Activated T-helper 2 cell treated with anti-CD3 and anti-CD28 coated beads, Interferon-gamma antibody, Interleukin-2, Interleukin-4, amounts not matched to agents 10 μg/mL and 5 μg/mL and 100 μg/mL, durations not matched to agents 14 hours and 24 hours and 36 hours (primary cell): ENCODE measurements at places on chromosomes 13 and 19.

DNA sequence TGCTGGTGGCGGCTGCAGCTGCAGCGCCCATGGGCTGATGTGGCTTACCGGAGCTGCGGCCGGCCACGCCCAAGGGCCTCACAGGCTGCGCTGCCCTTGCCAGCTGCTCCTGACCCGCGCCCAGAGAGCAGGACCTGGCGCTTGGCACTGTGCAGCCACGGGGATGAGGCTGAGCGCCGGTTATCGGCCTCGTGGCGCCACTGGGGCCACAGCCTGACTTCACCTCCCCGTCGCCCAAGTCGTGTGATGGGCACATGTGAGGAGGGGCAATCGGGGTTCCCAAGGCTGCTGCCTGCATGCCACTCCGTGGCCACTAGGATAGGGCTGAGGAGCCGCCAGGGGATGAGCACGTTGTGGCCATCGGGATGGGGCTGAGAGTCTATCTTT is 77.2 kb upstream of the PABPC3 start:
- H3K27me3 ChIP-seq, result peaks cover 30% of the 10 kb centered on the region
- H3K27ac ChIP-seq, result no peak overlapping the region
- peak overlapping the region; percentile 55 for H3K4me3 ChIP-seq
- DNase-seq, result peak; percentile 18

DNA sequence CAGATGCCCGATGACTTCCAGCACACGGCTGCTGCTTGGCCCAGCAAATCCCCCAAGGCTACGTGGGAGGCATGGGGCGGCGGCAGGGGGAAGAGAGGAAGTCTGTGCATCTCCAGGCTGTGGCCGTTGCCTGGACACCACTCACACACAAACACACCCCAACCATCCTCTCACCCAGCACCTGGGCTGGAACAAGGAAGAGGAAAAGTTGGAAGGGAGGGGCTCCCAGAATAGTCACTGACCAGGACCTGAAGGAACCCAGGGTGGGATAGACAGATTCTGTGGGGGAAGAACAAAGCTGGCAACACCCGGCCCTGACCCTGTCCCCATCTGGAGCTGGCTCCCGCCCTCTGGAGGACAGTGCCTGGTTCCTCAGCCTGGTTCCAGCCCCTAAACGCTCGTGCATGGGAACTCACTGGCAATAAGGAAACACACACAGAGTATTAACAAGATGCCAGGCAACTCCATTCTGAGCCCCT is 11.2 kb downstream of the PPP6R1 start:
- no peak overlapping the region for H3K4me3 ChIP-seq
- no peaks in the 10 kb centered on the region for H3K27me3 ChIP-seq
- H3K36me3 ChIP-seq, result peaks cover 42% of the 10 kb centered on the region
- no peak overlapping the region for H3K27ac ChIP-seq
- no peak for DNase-seq
- H3K4me1 ChIP-seq, result peaks cover 17% of the 10 kb centered on the region

GRCh38 chr19:14817052-14817451 is 17.9 kb downstream of the OR7A5 start:
- no peaks in the 10 kb centered on the region for H3K36me3 ChIP-seq
- no peaks in the 10 kb centered on the region for H3K4me1 ChIP-seq
- no peak for DNase-seq
- no peak overlapping the region for H3K27ac ChIP-seq
- H3K4me3 ChIP-seq, result no peak overlapping the region

- no peaks in the 10 kb centered on the region for H3K36me3 ChIP-seq
- no peak for DNase-seq
- no peak overlapping the region for H3K27ac ChIP-seq
- H3K4me3 ChIP-seq, result no peak overlapping the region
- H3K4me1 ChIP-seq, result peaks cover under 1% of the 10 kb centered on the region
Observed at GRCh38 chr19:44883922-44884321, 7.1 kb upstream of the TOMM40 start.

DNA sequence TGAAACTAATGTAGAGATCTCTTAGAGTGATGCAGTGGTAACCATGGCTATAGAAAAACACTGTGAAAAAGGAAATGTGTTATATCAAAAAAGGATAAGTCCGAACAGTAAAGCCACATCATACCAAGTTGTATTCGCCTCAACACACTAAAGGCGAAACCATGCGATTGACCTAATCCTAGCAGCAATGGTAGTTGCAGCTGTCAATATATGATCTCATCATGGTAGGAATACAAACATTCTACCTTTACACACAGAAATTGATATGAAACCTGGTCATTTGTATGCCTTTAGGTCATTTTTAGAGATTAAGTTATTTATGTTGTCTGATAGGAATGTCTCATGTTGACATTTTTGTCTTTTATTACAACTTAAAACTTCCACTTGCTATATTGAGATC is 271.9 kb downstream of the SLITRK6 start:
- no peaks in the 10 kb centered on the region for H3K27me3 ChIP-seq
- no peak overlapping the region for H3K27ac ChIP-seq
- H3K4me3 ChIP-seq, result no peak overlapping the region
- DNase-seq, result no peak
- H3K4me1 ChIP-seq, result no peaks in the 10 kb centered on the region

DNA sequence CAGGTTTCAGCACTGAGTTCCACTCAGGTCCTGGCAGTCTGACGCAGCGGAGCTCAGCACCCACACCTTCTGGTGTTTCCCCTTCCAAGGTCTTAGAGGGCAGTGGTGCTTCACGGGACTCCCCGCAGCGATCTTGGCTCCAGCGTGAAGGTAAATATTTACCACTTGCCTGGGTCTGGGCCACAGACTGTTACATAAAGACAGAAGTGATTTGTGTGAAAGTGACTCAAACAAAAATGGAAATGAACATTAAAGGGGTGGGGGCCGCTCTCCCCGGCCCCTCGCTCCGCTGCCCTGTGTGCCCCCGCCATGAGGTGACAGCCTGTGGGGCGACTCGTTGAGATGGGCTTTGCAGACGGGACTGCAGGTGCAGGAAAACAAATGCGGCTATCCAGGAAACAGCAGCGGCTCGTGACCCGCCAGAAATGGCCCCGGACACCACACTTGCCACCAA is 55.0 kb downstream of the GGACT start:
- H3K27ac ChIP-seq, result no peak overlapping the region
- no peaks in the 10 kb centered on the region for H3K36me3 ChIP-seq
- H3K4me1 ChIP-seq, result peaks cover 8% of the 10 kb centered on the region
- H3K4me3 ChIP-seq, result no peak overlapping the region

- DNase-seq, result no peak
- H3K4me1 ChIP-seq, result no peaks in the 10 kb centered on the region
- no peak overlapping the region for H3K4me3 ChIP-seq
- H3K27ac ChIP-seq, result no peak overlapping the region
- no peaks in the 10 kb centered on the region for H3K27me3 ChIP-seq
Observed at GRCh38 chr19:5997371-5997770, 19.4 kb upstream of the RANBP3 start.

DNA sequence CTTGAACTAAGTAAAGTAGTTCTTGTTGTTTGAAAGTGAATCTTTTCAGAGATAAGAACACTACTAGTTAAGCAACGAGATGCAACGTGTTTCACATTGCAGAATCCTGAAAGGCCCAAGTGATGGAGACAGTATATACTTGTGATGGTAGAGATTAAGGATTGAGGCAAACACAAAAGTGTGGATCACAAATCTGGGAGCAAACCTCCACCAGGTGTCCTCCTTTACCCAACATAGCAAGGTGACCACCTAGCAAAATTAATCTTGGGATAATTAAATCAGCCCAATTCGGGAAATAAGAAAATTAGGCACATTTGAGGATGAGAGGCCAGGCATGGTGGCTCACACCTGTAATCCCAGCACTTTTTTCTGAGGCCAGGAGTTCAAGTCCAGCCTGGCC is 563.9 kb downstream of the DACH1 start:
- no peak overlapping the region for H3K4me3 ChIP-seq
- H3K36me3 ChIP-seq, result no peaks in the 10 kb centered on the region
- H3K4me1 ChIP-seq, result no peaks in the 10 kb centered on the region

DNA sequence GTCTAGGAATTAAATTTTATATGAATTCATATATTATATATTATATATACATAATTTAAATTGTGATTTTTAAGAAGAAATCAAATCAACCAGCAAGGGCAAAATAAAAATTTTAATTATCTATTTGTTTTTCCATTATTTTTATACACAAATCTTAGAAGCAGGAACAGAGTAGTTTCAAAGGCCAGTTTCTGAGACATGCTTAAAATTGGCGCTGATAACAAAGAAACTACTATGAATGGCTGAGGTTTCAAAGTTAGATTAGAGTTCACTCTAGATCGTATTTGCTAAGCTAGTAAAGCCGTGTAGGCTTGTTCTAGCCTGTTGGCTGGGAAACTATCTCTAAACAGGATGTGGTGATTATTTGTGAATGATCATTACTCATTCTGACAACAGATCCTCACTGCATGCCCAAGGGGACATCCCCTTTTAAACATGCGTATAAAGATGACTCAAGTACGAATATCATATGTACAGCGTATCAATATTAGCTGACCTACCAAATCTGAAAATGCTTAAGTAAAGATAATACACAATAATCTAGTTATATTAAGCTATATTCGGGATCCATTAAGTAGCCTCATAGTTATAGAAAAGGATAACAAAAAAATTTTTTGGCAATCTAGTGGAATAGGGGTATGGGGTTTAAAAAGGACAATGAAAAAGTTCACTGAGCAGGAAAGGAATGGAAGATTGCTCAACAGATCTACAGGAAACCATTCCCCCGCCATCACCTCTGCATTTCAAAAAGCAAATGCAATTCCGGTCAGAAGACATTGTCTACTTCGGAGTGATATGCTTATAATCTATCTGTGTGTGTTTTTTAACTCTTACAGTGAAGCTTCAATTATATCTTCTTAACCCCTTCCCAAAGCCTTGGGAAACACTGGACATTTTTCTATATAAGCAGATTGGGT is 150.1 kb downstream of the SHISA2 start:
- peaks cover 7% of the 10 kb centered on the region for H3K27me3 ChIP-seq
- no peak overlapping the region for H3K27ac ChIP-seq
- peaks cover 10% of the 10 kb centered on the region for H3K36me3 ChIP-seq
- peak; percentile 44 for DNase-seq
- H3K4me3 ChIP-seq, result no peak overlapping the region

- H3K27me3 ChIP-seq, result no peaks in the 10 kb centered on the region
- peaks cover 10% of the 10 kb centered on the region for H3K4me1 ChIP-seq
- H3K36me3 ChIP-seq, result peaks cover 14% of the 10 kb centered on the region
- DNase-seq, result no peak
Observed at GRCh38 chr19:14545716-14546082, 16.3 kb downstream of the TECR start.
